Cerebellum (tissue), 4 donors: ENCODE measurements at places on chromosomes 2 and 18.

GRCh38 chr2:232024457-232024856, 62.9 kb downstream of the DIS3L2 start:
- DNase-seq, result no peak

- DNase-seq, result no peak
Measured at GRCh38 chr2:231323316-231323715, 72.2 kb upstream of the B3GNT7 start.

- peak; percentile 66 for DNase-seq
Measured at GRCh38 chr2:172806493-172806892, 70.8 kb downstream of the RAPGEF4 start.

DNA sequence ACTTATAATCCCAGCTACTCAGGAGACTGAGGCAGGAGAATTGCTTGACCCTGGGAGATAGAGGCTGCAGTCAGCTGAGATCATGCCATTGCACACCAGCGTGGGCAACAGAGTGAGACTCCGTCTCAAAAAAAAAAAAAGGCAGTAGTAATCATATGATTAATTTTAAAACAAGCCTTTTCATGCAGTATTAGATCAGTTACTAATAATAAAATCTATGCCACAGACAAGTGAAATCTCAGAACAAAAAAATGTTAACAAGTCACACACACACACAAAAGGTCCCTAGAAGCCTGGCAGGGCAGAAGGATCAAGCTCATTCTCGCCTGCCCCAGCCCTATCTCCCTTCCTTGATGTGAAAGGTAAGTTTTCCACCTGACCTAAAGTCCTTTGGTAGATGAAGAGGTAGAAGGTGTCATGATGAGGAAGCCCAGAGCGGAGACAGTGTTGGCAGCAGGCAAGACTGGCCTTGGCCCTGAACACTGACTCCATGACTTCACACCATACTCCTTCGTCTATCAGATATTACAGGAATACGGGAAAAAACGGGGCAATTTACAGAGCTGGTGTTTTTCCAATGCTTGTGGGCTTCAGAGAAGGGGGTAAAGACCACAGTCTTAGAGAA, 10.6 kb downstream of the KDSR start:
- DNase-seq, result no peak

- peak; percentile 62 for DNase-seq
Measured at GRCh38 chr18:79380816-79381806, 14.6 kb upstream of the NFATC1 start.
